NCI-H1436 treated with DMSO at 0.1 percent for 48 hours (cell line): ENCODE measurements at places on chromosomes 5 and 9.

DNA sequence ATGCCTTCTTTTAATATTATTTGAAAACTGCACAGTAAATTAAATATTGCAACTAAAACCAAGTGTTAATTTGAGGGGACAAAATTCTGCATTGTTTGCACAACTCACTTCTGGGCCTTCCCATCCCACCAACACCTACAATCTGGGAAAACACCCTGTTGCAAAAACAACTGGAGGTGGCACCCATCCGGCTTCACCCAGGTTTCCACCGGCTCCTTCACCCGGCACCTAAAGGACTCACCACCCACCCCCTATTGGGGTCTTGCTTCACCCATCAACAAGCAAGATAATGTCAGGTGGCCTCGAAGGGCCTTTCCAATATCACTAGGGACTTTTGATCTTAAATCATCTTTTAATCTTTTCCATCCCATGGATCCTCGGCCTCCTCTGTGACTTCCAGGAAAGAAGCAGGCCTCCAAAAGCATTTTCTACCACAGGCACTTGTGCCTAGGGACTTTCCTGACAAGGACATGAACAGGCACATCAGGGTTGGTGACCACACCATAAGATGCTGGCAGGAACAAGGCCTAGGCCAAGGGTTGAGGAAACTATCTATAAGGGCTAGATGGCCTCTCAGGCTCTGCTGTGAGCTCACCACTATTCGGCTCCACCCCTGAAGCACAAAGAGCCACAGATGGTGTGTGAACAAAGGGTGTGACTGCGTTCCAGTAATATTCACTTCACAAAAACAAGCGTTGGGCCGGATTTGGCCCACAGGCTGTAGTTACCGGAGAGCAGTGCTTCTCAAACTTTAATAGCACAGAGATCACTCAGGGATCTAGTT lies 205.1 kb downstream of the AUH start:
- no peak for DNase-seq

- peak; percentile 16 for DNase-seq
Observed at GRCh38 chr5:124631874-124632550, 114.4 kb downstream of the ZNF608 start.

DNA sequence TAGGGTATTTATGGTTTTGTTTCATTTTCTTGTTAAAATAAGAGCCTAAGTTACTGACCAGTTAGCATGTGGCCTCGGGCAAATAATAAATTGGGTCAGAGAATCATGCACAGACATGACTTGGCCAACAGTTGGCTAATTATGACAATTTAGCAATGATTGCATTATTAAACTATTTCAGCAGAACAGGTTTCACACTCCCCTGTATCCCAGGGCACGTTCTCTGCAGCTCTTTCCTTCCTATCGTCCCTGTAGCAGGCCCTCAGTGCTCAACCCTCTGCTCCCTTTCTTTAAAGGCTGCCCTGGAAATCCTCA lies 167.9 kb downstream of the TSSK1B start:
- no peak for DNase-seq

DNA sequence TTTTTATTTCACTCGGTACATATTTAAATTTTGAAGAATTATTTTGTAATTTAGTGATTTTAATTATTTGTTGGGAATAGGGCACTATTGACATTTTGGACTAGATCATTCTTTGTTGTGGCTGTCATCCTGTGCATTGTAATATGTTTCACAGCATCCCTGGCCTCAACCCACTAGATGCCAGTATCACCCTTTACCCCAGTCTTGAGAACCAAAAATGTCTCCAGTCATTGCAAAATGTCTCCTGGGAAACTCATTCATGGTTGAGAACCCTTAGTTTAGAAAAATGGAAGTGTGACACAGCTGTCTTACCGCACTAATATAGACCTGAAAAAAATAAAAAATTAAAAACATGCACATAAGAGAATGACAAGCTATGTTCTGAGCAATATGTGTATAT lies 88.4 kb upstream of the CCDC152 start:
- DNase-seq: no peak

DNA sequence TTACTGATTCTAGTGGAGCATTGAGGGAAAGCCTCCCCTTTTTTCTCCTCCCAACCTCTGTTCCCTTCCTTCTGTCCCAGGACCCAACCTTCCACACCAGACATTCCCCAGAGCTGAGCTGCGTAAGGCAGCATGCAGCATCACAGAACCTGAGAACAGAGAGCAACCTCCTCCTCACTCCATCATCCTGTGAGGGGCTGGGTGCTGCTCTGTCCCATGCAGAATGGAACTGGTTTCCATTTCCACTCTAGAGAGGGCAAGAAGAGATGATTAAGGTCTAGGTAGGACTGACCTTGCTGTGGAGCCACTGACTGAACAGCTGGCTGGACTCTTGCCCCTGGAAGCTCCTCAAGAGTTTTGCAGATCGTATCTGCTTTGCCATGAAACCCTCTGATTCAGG lies 30.1 kb upstream of the IL7R start:
- no peak for DNase-seq

- no peak for DNase-seq
Observed at GRCh38 chr9:94951324-94952135, 225.0 kb downstream of the AOPEP start.

GRCh38 chr5:37506722-37507121 lies 127.6 kb downstream of the WDR70 start:
- DNase-seq: no peak

DNA sequence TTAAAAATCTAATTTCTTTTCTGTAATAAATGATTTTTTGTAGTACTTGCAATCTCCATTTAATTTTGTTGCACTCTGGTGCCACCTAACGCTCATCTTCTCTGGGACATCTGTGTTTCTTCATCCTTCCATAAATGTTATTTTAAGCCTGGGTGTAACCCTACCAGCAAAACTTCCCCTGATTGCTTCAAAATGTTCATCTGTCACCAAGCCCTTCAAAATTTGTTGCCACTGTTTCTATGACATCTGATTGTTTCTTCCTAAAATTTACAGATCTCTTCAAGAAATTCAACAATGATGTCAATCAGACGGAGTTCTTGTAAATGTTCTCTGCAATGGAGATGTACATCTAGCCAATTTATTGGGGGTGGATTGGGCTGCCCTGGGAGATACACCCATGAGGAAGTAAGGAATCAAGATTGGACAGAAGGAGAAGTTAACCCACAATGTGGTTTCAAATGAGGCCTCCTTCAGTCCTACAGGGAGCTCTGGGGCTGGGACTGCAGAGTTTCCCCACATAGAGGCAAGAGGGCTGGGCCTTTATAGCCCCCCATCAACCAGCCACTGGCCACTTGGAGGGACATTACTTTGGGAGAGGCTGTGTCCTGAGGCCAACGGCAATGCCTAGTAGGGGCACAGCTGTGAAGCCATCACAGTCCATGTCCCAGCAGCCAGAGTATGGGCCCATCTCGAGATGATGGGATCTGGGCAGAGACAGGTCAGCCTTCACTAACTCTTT lies 23.3 kb downstream of the MCTP1 start:
- no peak for DNase-seq

- DNase-seq: no peak
Observed at GRCh38 chr9:70425192-70425591, 10.7 kb upstream of the KLF9 start.

DNA sequence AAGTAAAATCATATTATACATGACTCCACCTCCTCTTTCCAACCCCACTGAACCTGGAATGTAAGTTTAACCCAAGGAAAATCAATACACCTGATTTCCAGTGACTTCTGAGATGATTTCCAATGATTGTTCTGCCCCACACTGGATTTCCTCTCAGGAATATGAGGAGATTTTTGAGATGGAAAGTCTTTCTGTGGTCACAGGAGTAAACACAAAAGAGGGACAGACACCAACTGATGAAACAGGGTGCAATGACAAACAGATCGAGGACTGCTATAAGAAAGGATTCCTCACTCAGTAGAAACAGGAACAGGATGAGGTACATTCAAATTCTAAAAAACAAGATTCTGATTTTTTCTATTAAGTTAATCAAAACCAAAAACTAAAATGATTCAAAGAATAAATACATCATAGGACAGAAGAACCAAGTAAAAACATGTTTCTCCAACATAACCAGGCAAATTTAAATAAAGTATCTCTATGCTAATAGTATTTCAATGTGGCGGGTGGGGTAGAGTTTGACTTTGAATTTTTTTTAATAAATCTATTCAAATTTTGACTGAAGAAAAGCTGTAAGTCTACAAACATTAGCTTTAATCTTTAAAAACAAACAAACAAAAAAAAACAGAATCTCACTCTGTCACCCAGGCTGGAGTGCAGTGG lies 42.1 kb downstream of the DTWD2 start:
- DNase-seq: no peak

GRCh38 chr5:1521671-1522600 lies 1.8 kb downstream of the LPCAT1 start:
- no peak for DNase-seq

DNA sequence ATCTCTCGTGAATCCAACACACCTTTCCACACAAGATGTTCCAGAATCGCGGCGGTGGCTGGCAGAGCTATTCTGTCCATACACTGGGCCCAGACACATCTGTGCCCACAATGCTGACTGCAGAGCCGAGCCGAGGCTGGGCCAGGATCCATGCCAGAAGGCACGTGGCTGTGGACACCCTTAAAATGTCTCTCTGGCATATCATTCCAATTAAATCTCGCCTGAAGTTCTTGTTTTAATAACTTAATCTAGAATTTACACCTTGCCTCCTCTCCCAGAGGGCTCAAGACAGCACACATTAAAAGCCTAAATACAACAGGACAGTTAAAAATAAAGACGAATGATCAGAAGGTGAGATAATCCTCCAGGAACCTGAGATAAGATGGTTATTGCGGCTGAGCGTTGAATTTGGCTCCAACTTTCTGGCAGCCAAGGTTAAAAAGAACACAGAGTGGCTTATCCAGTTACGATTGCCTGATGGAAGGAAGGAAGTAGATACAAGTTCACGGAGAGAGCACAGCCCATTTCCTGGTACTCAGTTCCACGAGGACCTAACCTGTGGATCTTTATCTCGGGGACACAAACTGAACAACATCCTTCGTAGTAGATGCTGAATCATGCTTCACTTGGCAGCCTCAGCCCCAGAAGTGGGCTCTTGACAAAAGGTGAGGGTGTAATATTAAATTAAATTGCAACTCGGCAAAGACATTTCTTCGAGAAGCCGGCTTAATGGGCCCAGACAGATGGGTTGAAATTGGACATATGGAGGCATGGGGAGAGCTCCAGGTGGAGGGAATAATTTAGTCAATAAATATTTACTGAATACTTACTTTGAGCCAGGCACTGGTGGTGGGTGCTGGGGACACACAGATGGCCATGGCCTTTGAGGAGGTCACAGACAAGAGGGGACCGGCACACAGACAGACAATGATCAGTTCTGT lies 86.0 kb upstream of the TBC1D2 start:
- no peak for DNase-seq

- DNase-seq: no peak
Observed at GRCh38 chr5:142385194-142385593, 60.4 kb upstream of the SPRY4 start.

DNA sequence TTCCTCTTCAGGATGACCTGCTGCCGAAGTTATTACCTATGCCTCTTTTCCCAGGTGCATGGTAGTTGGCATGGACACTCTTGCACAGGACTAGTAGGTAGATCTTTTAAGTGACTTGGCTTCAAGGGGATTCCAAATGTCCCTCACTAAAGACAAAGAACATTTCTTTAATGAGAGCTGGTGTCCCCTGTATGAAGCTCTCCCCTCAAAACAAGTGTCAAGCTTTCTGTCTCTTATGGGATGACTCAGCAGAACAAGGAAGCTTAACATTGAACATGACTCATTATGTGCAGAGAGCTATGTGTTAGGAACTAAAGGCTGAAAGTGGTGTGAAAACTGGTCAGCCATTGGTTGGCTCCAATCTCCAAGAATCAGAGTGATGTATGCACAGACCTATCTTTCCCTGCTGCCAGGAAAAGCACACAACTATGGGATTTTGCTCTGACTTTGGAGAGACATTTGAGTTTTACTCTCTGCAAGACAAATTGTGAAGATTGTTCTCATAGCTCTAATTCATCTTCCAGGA lies 120.5 kb downstream of the PRDM6 start:
- peak; percentile 2 for DNase-seq

DNA sequence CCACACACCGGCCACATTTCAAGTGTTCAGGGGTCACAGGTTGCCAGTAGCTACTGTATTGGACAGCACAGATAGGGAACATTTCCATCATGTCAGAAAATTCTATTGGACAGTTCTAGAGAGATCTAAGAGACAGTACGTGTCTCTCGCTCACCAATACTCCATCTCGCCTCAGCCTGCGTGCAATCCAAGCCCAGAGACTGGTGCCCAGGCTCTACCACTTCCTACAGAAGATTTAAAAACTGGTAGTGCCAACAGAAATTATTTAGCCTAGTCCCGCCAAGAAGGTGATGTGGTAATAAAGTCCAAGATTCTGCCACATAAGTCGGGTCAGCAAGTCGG lies 390 bp upstream of the SNX2 start:
- DNase-seq: no peak

- no peak for DNase-seq
Observed at GRCh38 chr9:70902692-70903131, 218.7 kb downstream of the TRPM3 start.

GRCh38 chr5:111676926-111677415 lies 80.0 kb downstream of the NREP start:
- no peak for DNase-seq

GRCh38 chr5:112581811-112582320 lies 155.8 kb upstream of the APC start:
- DNase-seq: no peak

DNA sequence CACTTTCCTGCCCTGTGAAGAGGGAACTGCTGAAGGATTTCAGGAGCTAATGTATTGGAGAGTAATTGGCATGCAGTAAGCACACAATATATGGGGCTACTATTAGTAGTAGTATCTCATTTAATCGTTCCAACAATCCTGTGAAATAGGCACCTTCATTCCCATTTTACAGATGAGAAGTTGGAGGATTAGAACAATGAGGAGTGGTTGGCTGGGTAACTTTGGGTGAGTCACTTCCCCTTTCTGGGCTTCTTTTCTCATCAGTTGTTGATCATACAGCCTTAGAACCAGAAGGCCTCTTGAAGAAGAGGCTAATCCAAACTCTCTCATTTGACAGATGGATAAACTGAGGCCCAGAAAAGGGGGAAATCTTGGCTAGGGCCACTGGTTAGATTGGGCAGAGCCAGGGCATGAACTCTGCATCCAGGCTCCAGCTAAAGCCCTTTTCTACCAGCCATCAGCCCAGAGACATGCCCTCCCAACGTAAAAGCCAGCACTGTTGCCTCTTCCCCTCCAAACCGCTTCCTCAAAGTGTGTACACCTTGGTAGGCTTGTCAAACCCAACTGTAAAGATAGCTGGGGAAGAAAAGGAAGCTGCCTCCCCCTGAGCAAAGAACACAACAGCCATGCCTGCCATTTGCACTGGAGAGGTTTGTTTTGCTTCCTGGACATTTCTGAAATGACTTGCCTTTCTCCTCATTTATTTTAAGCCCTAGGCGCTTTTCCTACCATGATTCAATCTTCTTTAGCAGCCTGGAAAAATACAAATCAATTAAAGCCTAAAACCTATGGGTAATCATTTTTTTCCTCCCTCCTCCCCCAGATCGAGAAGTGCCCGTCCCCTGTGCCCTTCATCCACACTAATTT lies 992 bp downstream of the SPACA9 start:
- no peak for DNase-seq

DNA sequence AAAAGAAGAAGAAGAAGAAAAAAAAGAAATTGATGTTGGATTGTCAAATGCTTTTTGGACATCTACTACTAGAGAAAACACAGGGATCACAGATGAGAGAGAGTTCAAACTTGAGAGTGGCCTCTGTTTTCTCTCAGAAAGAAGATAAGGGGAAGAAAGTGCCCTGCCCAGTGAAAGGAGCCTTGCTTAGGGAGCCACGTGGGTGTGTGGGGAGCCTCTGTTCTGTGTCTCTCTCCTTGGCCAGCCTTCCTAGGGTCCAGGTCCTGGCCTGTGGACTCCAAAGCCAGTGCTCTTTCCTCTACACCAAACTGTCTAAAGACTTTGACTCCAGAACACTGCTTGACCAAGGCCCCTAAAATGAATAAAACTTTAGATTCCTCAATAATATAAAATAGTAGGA lies 22.0 kb upstream of the COL15A1 start:
- DNase-seq: no peak
